Common myeloid progenitor, CD34-positive (primary cell): ENCODE measurements at places on chromosomes 2 and 18.

DNA sequence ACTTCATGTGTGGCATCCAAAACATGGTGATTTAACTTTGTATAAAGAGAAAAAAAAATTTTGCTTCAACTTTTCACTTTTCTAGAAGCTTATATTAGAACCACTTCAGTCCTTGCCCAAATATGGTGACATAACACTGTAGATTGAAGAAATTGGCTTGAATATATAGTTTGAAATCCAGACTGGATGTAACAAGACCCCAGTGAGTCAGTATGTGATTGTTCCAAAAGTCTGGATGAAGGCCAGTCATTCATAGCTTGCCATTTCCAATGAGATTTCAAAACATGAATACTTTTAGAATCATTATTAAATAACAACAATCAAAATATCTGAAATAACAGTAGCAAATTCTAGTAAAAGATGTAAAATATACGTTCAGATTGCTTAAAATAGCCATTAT lies 104.8 kb upstream of the FN1 start:
- no peak overlapping the region for H3K4me3 ChIP-seq
- no peak for DNase-seq
- H3K4me1 ChIP-seq = no peaks in the 10 kb centered on the region

GRCh38 chr2:237714690-237715458 lies 83.7 kb upstream of the RBM44 start:
- peaks cover 35% of the 10 kb centered on the region for H3K36me3 ChIP-seq
- no peak overlapping the region for H3K4me3 ChIP-seq
- no peak overlapping the region for H3K27ac ChIP-seq
- H3K4me1 ChIP-seq = peaks cover 12% of the 10 kb centered on the region

DNA sequence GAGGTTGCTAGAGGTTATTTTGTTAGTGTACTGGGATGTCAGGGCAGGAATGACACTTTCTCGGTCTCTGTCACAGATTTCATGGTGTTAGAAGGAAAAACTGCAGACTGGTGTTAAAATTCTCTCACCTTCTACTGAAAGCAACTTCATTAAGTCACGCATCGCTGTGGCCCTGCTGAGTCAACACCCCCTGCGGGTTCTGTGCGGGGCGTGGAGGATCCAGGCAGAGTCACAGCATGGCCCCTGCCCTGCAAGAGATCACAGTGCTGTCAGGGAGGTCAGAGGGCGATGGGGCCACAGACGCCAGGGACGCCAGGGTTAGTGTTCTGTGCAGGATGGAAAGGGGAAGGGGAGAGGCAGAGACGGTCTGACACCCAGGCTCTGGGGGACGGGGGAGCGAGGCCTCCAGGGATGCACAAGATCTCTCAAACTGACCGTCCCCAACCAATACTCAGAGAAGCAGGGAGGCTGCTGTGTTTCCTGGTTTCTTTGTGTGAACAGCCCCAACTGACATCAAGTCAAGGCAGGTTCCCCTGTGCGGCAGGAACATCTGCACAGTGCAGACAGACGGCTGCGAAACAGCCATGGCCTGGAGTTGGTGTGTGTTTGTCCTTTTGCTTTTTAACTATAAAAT lies 354.9 kb upstream of the SALL3 start:
- no peak for DNase-seq
- H3K27me3 ChIP-seq = peaks cover 52% of the 10 kb centered on the region
- no peaks in the 10 kb centered on the region for H3K4me1 ChIP-seq
- no peaks in the 10 kb centered on the region for H3K36me3 ChIP-seq

GRCh38 chr18:43389163-43389562 lies 111.9 kb upstream of the SYT4 start:
- no peak overlapping the region for H3K4me3 ChIP-seq
- H3K27ac ChIP-seq = no peak overlapping the region
- H3K4me1 ChIP-seq = no peaks in the 10 kb centered on the region
- no peak for DNase-seq
- no peaks in the 10 kb centered on the region for H3K36me3 ChIP-seq
